Kidney (tissue), 22 donors: ENCODE measurements at places on chromosomes 3 and 15. TPM values are rescaled to one million over a fixed set of nuclear protein-coding genes. Genes with fewer than 3 reads are reported as not detected.

GRCh38 chr15:26771168-26771567, 1.7 kb downstream of the GABRB3 start:
- DNase-seq = no peak

DNA sequence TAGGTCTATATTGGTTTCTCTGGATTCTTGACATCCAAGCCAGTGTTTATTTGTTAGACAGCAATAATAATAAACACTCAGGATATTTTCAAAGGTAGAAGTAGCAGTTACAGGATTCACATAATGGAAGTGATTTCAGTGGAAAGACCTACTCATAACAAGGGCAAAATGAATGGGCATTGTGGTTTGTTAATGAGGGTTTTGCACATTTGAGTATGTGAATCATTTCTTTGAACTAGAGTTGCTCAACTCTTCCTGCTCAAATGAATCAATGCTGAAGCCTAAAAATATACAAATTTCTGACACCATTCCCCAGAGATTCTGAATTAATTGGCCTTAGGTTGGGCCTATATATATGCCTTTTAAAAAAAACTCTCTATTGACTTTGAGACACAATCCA, 4.1 kb upstream of the COL6A5 start:
- DNase-seq = no peak

DNA sequence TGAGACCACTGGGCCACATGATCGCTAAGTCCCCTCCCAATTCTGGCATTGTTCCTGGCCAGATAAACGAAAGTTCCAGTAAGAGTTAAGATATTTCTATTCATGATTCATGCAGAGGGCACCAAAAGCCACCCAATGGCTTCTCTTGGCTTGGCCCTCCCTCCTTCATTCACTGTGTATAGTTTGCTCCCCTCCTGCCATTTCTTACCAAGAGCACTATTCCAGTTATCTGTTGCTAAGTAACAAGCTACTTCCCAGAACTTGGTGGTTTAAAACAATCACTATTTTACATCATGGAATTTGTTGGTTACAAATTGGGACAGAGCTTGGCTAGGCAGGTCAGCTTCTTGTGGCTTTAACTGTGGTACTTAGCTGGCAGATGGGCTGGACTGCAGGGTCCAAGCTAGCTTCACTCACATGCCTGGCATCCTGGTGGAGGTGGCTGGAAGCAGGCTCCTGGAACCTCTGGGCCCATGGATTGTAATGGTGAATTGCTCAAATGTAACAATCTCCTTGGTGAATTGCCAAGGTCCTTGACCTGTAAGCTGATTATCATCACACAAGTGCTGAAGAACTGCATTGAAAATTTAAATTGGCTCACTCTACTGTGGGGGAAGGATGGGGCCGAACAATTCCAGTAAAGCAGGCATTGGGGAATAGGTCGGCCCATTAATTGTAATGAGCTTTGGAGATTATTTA, 16.6 kb downstream of the EAF1 start:
- DNase-seq = no peak

DNA sequence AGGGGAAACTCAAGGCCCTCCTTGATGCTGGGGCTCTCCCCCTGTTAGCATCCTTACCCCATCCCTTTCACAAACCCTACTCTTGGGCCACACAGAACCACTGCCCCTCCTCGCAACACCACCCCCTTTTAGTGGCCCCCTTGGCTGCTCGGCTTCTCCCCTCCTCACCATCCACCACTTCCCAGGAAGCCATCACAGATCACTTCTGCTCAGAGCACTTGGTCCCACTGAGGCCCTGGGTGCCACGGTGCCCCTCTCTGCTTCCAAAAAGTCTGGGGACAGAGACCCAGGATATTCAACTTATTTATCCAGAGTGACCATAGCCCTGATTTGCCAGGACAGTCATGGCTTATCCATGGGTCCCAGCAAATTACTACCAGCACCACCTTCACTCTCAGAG, 2.4 kb downstream of the RHCG start:
- peak; percentile 18 for DNase-seq

DNA sequence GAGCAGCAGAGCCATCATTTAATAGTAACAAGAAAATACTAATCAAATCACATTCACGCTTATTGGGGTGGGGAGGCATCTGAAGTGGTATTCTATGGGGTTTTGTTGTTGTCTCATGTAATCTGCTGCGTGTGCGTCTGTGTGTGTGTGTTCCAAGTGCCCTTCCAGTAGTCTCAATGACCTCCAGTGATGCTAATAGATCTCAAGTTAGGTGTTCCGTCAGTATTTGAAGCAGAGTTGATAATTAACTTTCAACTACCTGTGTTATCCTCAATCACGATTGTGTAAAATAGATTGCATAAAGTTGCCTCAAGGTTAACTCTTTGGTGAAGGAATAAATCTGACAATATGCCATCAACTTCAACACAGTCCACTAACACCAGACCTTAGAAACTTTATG, 375.0 kb downstream of the MECOM start:
- peak; percentile 58 for DNase-seq

DNA sequence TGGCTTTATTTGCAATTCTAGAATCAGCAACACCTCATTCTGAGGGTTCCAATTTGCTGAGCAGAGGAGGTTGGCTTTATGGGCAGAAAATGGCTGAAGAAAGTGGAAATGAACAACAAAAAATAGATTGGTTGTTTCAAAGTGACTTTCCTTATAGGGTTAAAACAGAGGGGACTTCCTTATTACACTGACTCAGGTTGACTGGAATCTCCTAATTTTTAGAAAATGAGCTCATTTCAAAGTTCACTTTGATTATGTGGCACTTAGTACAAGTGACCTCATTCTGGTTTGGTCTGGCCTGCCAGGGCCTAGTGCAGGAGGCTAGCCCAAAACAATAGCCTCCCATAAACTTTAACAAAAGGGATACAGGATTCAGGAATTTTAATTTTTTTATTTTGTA, 41.4 kb downstream of the NFKBIZ start:
- DNase-seq = no peak

- no peak for DNase-seq
These were observed 10.7 kb downstream of the LRTM1 start for GRCh38 chr3:54917174-54917573.

- no peak for DNase-seq
These were observed 27.3 kb downstream of the STARD5 start for GRCh38 chr15:81296673-81297072.

Gene PIAS1
- 44.3 TPM for total RNA-seq
